ENCODE measurements at places on chromosomes 5 and 9.

DNA sequence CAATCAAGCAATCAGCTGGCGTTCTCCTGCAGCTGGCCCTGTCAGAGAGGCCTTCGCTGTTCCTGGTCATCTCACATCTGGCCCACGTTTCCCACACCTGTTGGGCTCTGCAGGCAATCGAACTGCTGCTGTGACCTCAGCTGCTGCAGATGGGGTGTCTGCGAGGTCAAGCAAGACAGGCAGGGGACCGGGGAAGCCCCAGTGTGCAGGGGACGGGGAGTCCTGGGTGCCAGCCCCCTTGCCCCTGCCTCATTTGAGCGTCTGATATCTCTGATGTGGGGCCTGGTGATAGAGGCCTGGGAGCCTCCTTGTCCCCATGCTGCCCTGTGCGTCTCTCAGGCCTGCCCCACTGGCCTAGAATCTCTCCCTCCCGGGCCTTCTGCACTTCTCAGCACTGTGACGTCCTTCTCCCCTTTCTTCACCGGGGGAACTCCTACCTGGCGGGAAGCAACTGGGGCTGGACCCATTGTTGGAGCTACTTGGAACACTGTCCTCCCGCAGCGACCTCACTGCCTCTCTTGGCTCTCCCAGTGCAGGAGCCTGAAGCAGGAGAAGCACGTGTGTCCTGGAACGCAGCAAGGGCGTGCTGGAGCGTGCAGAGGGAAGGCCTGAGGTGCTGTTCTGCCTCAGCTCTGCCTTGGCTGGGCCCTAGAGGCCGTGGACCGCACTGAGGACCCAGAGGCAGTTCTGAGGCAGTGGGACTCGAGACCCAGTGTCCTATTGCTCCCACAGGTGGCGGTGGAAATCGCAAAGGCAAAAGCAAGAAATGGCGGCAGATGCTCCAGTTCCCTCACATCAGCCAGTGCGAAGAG is 3.9 kb downstream of the GRK6 start:
- DNase-seq: no peak

DNA sequence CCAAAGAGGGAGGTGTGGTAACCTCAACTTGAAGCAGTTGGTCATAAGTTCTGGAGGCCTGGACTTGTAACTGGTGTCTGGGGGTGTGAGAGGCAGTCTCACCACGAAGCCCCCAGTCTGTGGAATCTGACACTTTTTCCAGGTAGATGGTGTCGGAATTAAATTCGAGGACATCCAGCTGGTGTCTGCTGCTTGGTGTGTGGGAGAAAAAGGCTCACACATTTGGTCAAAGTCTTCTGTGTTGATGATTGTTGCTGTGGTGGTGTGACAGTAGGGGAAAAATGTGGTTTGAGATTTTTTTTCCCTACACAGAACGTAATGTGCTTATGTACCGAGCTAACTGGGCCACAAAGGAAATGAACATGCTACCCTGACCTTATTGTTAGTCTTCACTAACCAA is 251.9 kb downstream of the MAT2B start:
- DNase-seq: no peak

- no peak for DNase-seq
These were observed 291.1 kb upstream of the TLE4 start for GRCh38 chr9:79280691-79281090.

DNA sequence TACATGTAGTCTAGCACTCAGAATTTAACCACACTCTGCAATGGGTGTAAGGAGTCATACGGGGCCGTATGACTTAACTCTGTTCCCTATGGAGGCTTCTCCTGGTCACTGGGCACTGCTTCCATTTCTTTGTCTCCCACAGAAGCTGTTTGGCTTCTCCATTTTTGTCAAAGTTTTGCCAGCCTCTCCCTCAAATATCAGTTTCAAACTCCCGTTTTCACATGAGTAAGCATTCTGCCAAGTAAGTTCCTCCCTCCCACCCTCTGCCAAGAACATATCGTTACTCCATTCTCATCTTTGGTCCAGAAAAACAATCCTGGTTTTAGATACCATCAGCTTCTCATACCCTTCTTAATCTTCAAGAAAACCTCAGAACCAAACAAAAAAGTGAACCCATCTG is 6.1 kb downstream of the AFAP1L1 start:
- no peak for DNase-seq
